ENCODE measurements at places on chromosomes 1 and 21.

DNA sequence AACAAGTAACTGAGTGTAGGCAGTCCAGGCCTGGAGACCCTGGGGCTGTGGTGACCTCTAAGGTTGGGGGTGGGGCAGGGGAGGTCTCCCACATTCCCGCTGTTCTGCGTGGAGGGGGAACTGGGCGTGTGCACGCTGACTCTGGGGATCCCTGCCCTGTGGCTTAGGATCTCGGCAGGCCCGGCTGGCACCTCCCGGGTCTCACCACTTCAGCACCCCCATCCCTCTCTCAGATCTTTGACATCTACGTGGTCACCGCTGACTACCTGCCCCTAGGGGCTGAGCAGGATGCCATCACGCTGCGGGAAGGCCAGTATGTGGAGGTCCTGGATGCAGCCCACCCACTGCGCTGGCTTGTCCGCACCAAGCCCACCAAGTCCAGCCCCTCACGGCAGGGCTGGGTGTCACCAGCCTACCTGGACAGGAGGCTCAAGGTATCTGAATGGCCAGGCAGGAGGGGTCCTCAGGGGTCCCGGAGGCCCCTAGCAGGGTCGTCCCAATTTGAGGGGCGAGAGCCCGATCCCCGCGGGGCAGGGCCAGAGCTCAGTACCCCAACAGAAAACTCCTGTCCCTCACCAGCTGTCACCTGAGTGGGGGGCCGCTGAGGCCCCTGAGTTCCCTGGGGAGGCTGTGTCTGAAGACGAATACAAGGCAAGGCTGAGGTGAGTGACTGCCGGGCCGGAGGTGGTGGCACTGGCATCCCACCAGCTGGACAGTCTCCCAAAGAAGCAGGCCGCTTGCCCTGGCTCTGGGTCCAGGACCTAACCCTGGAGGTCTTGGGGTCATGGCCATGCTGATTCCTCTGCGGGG lies 68.7 kb downstream of the TRIM11 start:
- DNase-seq, result no peak

DNA sequence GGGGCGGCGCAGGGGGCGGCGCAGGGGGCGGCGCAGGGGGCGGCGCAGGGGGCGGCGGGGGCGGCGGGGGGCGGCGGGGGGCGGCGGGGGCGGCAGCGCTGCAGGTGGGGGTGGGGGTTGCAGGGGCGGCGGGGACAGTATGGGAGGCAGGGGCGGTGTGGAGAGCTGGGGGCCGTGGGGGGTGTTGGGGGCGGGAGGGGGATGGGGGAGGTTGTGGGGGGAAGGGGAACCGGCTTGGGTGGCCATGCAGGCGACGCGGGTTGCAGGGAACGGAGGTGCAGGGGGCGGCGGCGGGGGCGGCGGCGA lies 13.0 kb upstream of the SLC19A1 start:
- DNase-seq, result no peak

DNA sequence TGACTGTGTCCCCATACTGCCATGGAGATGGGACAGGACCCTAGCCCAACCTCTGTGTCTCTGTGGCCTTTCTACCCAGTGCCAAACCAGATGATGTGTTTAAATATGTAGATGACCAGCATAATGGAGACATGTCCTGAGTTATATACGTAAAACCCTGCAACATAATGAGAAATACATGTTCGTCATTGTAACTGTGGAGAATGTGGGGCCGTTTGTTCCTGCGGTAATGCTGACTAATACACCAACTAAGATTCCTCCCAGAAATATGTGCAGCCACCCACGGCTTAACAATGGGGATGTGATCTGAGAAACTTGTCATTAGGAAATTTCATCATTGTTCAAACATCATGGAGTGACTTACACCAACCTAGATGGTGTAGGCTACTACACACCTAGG lies 71.7 kb upstream of the SIM2 start:
- no peak for DNase-seq

- no peak for DNase-seq
Measured at GRCh38 chr1:234488054-234489006, 9.4 kb upstream of the TARBP1 start.

- peak; percentile 64 for DNase-seq
Measured at GRCh38 chr1:84379138-84379916, 19.0 kb upstream of the DNASE2B start.

- no peak for DNase-seq
Measured at GRCh38 chr1:67748630-67749029, 63.6 kb downstream of the GADD45A start.

DNA sequence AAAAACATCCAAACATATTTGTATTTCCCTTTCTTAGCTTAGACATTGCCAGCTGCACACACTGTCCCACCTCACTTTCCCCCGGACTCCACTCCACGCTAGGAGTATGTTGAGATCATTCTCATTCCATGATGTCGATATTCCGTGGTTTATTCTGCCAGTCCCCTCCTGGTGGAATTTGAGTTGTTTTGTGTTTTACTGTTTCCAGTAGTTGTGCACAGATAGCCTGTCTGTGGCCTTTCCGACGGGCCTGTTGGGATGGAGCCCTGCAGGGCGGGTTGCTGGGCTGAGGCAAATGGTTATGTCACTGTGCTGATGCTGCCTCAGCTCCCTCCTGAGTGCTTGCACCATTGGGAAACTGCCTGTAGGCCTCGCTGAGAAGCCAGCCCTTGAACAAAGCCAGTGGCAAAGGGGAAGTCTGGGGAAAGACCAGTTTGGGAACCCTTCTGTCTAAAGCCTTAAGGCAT lies 12.8 kb downstream of the TRAPPC10 start:
- peak; percentile 34 for DNase-seq

GRCh38 chr1:11725616-11726015 lies 10.3 kb upstream of the AGTRAP start:
- DNase-seq, result no peak

DNA sequence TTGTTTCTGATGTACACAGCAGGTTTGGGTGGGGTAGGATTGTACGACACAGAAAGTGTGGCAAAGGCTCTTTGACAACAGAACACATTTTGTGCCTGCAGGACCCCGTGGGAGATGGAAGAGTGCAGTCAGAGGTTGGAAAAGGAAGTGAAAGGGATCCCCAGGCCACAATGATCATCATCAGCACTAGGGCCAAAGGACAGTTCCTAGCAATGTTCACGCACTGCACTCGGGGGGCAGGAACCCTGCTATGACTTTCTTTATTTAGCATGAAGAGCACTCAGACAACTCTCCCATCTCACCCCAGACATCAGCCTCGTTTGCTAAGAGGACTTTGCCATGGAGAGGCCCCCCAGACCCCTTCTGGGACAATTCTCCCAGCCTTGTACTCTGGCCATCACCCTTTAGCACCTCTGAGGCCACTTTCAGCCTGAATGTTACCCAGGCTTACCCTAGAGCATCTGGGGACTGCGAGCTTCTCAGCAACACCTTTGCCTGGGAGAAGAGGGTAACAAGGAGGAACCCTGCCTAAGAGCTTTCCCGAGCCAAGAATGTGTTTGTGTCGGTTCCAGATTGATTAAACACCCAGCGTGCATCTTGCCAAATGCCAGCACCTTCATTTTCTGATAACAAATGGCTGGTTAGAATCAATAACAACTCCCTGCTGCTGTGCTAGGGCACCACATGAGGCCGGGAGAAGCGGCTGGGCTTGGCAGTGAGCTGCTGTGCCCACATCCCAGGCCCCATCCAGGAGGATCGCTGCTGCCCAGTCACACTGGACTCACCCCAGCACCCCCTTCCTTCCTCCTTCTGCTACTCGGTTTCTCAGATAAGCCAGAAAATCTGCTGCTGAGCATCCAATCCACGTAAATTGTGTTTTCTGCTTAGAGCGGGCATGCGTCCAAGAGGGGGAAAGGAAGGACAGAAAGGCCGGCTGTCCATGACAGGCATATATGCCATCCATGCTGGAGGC lies 633.1 kb downstream of the AJAP1 start:
- no peak for DNase-seq

DNA sequence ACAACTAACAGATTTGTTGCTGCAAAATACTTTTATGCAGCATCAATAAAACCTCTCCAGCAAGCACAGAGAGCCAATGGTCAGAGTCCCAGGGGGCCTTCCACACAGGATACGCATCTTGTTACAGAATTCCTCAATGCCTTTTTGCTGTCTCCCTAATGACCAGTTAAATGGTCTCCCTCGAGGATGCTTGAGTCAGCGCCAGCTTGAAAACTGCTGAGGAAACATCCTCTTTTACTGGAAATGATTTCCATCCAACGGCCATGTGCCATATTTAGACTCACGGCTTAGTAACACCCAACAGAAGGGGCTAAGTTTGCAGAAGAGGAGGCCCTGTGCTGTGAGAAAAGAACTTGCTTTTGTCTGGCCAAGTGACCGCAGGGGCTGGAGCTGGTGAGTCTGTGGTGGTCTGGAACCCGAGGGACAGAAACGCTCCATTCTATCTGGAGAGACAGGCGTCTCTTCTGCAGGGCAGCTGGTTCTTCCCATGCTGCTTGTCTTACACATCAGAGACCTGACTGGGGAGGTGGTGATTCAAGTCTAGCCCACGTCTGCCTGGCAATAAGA lies 496.4 kb downstream of the SETD4 start:
- no peak for DNase-seq

GRCh38 chr1:203381151-203381751 lies 30.3 kb upstream of the FMOD start:
- DNase-seq, result no peak

DNA sequence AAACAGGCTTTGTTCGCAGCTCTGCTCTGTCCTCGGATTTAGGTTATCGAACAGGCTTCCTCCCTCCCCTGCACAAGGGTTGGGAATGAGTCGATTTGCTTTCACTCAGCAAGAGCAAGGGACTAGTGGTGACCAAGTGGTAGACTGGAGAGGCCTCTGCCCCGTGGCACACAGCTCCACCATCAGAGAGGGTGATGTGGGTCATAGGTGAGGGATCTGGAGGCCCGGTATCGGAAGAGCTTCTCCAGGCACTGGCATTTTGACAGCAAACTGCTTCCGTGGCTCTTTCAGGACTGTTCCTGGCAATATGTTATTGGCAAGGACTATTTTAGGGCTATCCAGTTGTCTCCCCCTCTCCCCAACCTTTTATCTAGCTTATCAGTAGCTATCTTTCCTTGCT lies 3.1 kb upstream of the ELF3 start:
- DNase-seq, result no peak

DNA sequence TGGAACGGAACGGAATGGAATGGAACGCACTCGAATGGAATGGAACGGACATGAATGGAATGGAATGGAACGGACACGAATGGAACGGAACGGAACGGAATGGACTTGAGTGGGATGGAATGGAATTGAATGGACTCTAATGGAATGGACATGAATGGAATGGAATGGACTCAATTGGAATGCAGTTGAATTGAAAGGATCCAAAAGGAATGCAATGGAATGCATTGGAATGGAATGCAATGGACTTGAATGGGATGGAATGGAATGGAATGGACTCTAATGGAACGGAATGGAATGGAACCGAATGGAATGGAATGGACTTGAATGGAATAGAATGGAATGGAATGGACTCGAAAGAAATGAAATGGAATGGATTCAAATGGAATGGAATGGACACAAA lies 102.4 kb upstream of the OR4F16 start:
- no peak for DNase-seq

GRCh38 chr21:45022736-45023135 lies 51.6 kb upstream of the ADARB1 start:
- DNase-seq, result no peak

- no peak for DNase-seq
Measured at GRCh38 chr1:3474016-3474415, 19.6 kb downstream of the ARHGEF16 start.

- DNase-seq, result no peak
Measured at GRCh38 chr21:38709876-38710275, 95.9 kb upstream of the ETS2 start.

- DNase-seq, result no peak
Measured at GRCh38 chr21:34915364-34915841, 133.7 kb downstream of the RUNX1 start.

GRCh38 chr1:54456361-54456760 lies 50.2 kb upstream of the SSBP3 start:
- DNase-seq, result no peak

- DNase-seq, result no peak
Measured at GRCh38 chr21:46155514-46156377, at the start of gene FTCD. Gene FTCD (minus strand): TSS chr21:46155579. CDS start chr21:46155523, 56 bp downstream.

DNA sequence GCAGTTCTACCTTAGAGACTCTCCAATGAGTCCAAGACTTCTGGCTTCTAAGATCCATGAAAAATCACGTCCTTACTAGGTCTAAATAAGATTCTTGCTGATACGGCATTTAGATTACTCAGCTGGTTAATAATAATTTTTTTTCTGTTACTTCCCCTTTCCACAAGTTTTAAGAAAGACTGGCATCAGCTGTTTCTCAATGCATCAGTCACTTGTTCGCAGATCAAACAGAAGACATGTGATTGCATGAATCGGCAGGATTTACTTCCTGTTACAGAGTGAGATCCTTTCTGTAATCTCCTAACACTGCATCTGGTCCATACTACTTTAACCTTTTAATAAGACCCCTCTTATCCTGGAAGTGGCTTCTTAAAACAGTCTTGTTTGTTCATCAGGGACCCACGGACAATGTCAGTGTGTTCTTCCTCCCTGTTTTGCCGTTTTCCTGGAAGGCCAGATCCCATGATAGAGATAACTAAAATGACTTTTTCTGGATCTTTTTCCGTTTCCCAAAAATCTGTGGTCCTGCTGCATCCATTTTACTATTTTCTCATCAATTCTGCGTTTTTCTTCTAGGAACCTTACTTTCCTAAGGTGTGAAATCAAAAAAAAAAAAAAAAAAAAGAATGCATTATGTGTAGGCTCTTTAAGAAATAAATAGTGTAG lies 6.1 kb downstream of the NPL start:
- no peak for DNase-seq

DNA sequence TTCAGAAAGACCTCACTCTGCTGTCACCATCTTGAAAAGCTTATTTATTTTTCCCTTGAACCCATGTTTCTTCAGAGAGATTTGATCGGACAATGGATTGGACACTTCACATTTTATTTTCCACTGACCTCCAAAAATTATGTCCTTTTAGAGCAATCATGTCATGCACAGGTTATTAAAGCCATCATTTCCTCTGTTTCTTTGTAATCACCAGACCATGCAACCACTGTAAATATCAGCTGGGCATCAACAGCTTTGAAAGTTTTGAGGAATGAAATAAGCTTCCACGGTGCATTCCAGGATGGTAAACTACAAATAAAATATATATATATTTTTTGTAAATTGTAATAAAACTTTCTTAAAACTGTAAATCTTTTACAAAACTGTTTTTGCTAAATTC lies 144.1 kb upstream of the ADAMTS5 start:
- DNase-seq, result no peak

- DNase-seq, result peak; percentile 24
Measured at GRCh38 chr1:62325681-62326080, 6.4 kb upstream of the KANK4 start.

DNA sequence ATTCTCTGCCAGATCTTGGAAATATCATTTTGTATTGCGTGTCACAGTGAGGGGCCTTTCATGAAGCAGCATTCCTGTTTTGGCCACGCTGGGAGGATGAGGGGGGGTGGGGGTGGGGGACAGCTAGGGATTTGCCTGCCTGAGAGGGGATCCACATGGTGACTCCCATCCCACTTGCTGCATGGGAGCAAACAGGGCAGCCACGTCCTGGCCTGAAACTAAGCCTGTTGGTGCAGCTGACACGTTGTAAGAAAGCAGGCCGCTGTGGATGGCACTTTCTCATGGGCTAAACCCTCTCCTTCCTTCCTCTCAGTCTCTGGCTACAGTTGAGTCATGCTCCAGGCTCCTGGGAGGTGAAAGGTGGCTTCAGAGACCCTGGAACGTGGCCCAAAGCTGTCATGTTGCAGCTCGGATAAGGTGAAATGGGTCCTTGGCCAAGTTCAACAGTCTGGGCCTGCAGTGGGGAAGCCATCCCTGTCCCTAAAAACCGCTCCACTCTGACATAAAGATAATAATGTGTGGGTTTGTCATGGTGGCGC lies 346.7 kb upstream of the VAMP3 start:
- no peak for DNase-seq

All from non-pigmented ciliary epithelial cell (primary cell).